ENCODE measurements at places on chromosomes 5 and 9.

DNA sequence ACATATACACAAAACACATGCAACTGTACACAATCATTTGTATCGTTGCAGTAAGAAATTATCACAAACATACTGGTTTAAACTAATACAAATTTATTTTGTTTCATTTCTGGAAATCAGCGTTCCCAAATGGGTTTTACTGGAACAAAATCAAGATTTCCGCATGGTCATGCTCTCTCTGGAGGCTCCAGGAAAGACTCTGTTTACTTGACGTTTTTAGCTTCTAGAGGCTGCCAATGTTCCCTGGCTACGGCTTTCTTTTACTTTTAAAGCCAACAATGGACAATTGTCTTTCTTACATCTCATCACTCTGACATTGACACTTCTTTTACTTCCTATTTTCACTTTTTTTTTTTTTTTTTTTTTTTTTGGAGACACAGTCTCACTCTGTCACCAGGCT, 793.1 kb downstream of the CDH9 start:
- DNase-seq, result no peak

GRCh38 chr5:145619806-145620310, 215.3 kb downstream of the PRELID2 start:
- DNase-seq, result no peak

- DNase-seq, result no peak
Observed at GRCh38 chr5:77211691-77212047, 1.2 kb downstream of the PDE8B start.

DNA sequence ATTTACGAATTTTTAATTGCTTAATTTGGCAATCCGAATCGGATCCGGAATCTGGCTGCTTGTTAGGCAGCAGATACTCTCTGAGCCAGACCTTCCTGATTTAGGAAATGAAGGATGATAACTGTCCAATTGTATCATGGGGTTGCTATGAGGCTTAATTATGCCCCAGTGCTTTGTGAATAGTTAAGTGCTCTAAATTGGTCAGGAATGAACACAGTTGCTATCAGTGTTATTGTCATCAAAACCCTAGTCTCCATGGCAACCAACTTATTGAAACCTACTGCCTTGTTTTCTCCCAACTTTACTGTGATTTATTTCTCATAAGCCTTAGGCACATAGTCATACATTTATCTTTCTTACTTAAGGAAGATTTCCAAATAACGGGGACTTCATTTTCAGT, 47.9 kb downstream of the MAMDC2 start:
- no peak for DNase-seq

GRCh38 chr9:110950041-110950645, 88.1 kb downstream of the LPAR1 start:
- DNase-seq, result no peak

- no peak for DNase-seq
Observed at GRCh38 chr9:35696520-35697215, 6.9 kb upstream of the TPM2 start.

- no peak for DNase-seq
Observed at GRCh38 chr5:175573493-175574269, 84.2 kb upstream of the HRH2 start.
